ENCODE measurements at places on chromosomes 5 and 9. TPM values are rescaled to one million over a fixed set of nuclear protein-coding genes. Genes with fewer than 3 reads are reported as not detected.
A peak's percentile ranks its signal among the peaks of the same experiment; 100 is the strongest.

DNA sequence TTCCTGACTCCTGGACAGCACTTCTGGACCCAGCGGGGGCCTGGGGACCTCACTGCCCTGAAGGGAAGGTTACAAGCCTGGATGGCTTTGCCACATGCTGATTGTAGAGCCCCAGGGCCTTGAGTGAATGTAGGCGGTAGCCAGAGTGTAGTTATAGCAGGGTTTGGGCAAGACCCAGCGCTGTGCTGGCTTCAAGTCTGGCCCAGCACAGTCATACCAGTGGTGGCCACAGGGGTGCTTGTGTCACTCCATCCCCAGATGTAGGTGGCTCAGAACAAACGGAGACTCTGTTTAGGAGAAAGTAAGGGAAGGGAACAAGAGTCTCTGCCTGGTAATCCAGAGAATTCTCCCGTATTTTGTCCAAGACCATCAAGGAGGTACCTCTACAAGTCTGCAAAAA lies 84.6 kb downstream of the STARD4 start:
- DNase-seq, result no peak

- DNase-seq, result peak; percentile 5
These were observed 25.9 kb downstream of the CCDC171 start for GRCh38 chr9:15578714-15579113.

GRCh38 chr9:14479163-14479560 lies 165.2 kb upstream of the NFIB start:
- no peak for DNase-seq

DNA sequence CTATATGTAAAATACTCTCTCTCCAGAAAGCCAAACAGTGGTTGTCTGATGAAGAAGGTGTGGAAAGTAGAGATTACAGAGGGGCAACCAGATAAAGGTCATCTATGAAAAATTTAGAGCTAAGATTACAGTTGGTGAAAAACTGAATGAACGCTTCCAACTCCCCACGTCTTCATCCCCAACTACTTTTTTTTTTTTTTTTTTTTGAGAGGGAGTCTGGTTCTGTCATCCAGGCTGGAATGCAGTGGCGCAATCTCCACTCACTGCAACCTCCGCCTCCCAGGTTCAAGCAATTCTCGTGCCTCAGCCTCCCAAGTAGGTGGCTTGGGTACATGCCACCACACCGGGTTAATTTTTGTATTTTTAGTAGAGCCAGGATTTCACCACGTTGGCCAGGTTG lies 64.3 kb downstream of the RAPGEF6 start:
- no peak for DNase-seq

DNA sequence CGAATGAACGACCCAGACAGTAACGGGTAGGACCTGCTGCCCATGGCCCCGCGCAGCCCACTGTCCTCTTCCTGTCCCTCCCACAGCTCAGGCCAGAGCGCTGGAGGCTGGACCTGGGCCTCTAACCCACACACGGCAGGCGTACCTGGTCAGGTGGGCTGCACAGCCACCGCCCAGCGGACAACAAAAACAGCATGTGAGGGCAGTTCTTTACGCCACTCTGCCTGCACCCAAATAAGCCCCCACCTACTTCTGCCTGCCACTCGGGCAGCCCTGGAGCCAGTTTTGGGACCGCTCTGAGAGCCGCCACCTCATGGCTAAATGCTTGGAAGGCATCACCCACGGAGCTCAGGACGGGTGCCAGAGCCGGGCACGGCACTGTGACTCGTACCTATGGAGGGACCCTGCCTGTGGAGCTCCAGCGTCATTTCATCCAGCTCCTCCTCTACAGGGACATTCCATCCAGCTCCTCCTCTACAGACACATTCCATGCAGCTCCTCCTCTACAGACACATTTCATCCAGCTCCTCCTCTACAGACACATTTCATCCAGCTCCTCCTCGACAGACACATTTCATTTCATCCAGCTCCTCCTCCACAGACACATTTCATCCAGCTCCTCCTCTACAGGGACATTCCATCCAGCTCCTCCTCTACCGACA lies 18.9 kb downstream of the CLPTM1L start:
- no peak for DNase-seq

DNA sequence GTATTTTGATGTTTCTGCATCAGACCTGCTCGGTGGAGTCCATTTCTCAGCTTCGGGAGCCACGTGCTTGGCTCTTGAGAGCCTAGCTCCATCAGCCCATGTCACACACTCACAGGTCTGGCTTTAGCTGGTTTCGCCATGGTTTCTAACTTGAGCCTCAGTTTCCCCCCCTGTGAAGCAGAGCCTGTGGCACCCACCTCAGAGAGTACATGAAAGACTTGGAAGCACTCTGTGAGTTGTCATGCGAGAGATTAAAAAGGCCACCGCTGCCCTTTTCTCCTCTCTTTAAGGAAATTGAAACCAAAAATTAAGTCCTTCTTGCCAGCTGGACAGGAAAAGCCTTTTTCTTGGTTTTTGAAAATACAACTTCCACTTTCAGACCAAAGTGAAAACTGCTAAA lies 8.8 kb downstream of the TENT4A start:
- no peak for DNase-seq

DNA sequence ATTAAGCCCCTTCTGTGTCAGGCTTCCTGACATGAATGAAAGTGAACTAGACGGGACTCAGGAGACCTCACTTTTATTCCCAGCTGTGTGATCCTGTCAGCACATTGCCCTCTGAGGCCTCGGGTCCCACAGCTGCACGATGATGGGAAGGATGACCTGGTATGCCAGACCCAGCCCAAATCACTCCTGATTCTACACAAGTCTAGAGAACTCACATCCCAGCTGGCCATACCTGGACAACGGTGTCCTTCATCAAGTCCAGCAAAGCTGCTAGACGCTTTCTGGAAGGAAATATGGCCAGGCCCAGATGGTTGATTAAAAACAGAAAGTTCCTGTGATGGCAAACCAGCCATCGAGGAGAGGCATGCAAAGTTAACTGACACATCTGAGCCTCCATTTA lies 118.0 kb upstream of the FSTL4 start:
- no peak for DNase-seq

DNA sequence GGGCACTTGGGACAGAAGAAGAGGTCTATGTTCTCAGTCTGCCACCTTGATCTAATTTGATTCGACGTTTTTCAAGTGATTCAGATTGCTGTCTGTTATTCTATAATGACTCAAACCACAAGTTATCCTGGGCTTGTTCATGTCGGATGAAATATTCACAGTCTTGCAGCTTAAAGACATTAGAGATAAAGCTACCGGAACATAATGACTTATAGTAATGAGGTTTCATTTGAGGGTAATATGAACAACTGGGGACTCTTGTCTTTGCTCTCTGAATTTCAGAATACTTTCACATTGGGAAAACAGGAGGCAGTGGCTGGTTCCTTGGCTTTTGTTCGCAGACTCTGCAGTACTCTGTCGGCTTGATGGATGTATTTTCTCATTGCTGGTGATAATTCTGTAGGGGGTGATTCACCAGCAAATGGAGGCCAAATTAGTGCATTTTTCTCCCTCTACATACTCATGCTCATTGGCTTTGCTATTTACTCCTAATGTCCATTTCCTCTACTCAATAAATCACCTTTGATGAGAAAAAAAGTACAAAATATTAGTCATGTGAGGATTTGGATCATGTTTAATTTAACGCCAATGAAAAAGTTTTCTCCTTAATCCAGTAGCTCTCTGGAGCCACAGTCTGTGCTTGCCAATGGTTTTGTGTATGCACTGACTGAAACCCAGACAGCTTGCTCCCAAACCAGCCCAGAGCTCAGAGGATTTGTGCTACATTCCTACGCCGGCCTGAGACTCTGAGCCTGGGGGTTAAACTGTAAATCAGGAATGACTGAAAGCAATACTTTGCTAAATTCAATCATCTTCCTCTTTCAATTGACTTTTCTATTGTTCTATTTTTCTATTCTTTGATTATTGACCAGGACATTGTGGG lies 154.7 kb upstream of the ANKH start:
- peak; percentile 76 for DNase-seq

DNA sequence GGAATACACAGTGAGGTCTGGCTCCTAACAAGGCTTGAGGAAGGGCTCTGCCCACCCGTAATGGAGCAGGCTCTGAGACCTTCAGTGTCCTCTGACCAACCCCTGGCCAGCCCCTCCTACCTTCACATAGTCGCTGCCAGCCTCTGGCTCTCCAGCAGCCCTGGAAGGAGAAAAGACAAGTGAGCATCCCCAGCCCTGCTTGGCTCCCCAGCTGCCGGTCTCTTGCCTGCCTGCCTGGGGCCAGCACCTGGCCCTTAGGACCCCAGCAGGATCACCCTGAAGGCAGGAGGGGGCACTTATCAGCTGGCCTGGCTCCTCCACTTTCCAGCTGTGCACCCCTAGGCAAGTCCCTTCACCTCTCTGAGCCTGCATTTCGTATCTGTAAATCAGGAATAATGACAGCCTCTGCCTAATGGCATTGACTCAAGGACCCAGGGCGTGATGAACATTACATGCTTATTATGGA lies 16.9 kb downstream of the SH2D3C start:
- no peak for DNase-seq

DNA sequence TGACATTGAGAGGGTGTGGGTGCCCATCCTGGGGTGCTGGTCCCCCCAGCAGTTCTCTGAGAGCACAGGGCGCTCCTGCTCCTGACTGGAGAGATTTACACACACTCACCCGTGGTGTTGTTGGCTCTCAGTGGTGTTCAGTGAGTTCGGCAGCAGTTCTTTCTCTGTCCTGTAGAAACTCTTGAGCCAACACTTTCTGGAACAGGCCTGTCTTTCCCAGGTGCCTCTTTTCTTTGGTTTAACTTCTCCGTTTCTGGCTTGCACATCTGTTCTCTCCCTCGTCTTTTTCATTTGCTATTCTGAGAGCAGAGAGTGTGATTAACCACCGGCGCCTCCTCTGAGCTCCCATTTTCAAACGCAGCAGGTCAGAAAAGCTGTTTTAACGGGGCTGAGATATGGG lies 284.5 kb downstream of the IRX2 start:
- DNase-seq, result no peak

- DNase-seq, result no peak
These were observed 58.2 kb downstream of the GADD45G start for GRCh38 chr9:89662718-89663613.

DNA sequence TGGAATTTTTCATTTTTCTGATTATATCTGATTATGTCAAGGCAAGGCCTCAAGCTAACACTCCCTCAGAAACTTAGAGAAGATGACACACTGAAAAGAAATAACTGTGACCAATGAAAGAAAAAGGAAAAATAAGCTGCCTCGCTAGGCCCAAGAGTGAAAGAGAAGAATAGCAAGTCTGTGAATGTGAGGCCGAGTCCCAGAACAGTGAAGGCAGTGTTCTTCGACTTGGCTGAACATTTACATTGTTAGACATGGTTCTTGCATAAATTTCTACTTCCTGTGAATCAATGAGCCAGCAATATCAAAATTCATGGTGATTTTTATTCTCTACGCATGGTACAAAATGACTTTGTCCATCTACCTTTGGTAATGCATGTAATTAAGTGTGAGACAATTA lies at the start of gene ATP10B:
Gene ATP10B, minus strand, starts transcription at position 163 of the 400 bp plus-strand sequence. CDS start 164,137 bp downstream, outside the sequence.
- no peak for DNase-seq

DNA sequence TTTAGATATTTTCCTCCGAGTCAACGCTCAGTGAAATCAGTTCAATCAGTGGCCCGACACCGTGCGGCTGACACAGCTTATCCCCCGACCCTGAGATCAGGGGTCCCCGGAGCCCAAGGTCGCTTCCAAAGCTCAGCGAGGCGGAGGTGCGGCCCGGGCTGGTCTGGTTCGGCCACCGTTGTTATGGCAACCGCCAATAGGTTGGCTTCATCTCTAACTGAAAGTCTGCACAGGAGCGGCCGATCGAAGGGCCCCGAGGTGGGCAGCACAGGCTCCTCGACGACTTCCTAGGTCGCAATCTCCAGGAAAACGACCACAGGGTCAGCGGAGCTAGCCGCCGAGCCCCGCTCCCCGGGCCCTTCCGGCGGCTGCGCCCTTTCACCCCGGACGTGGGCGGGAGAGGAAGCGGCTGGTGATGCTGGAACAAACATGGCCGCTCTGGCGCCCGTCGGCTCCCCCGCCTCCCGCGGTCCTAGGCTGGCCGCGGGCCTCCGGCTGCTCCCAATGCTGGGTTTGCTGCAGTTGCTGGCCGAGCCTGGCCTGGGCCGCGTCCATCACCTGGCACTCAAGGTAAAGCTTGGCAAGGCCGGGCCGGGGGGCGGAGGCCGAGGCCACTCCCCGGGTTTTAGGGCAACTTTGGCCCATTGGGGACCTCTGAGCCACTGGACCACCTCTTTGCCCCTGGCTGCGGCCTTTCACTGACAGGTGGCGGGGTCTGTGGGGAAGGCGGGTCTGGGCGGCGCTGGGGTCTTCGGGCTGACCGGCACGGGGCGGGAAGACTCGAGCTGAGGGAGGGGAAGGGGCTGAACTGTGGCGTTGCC lies at the start of gene GPR107:
Gene GPR107, plus strand, starts transcription at position 403 of the 821 bp plus-strand sequence. Its CDS starts 27 bp downstream, at position 430.
- peak; percentile 76 for DNase-seq

GRCh38 chr5:150783422-150783928 lies 4.9 kb downstream of the SMIM3 start:
- DNase-seq, result peak; percentile 93

DNA sequence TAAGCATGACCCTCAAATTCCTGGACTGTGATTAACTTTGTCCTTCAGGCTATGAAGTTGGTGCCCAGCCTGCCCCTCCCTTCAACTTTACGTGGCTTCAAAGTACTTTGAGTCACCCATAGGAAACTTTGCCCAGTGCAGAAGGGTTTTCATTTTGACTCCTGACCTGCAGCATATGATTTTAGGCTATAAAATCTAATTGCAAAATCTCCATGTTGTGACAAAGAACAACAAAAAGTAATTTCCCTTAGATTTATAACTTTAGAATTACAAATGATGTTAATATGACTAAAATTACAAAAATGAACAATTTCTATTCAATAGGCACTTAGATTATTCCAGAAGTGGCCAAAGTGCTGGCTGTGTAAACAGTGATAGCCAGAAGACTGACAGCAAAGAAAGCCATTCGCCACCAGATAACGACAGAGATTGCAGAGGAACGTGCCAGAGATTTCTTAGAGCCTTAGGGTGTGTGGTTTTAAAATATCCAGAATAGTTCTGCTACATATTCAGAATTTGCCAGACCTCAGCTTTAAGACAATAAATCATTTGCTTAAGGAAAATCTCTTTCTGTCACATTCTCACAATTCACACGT lies 197.4 kb downstream of the SEMA5A start:
- no peak for DNase-seq

DNA sequence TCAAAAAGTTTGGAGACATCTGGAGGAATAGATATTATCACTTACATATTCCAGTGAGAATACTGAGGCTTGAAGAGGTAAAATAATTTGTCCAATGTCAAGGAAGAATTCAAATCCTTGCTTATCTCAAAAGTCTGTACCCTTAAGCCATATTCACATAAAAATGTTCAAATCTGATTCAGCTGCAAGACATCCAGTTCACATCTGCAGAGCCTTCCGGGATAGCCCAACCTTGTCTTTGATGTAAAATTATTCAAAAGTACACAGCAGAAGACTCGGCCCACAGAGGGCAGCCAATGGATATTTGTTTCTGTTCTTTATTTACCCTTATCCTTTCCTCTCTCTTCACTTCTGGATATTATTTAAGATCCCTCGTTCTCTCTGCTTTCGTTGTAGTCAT lies 1183.8 kb upstream of the WWC1 start:
- no peak for DNase-seq

GRCh38 chr5:181160152-181160754 lies 12.9 kb downstream of the OR2V2 start:
- no peak for DNase-seq

Gene LCN12
- polyA plus RNA-seq, result 0.35 TPM

Gene CSF2
- not detected for polyA plus RNA-seq

Gene MPDZ
- polyA plus RNA-seq, result 42.4 TPM

Gene SLC6A3
- polyA plus RNA-seq, result not detected

Gene KLHL3
- 5.9 TPM for polyA plus RNA-seq

Gene ZFP2
- 2.0 TPM for polyA plus RNA-seq
